ENCODE measurements at places on chromosomes 4 and X. TPM values are rescaled to one million over a fixed set of nuclear protein-coding genes. Genes with fewer than 3 reads are reported as not detected.

RADX gene
- total RNA-seq = 9.4 TPM

CFI gene
- 4.5 TPM for total RNA-seq

PAK3 gene
- total RNA-seq = 102 TPM

EPGN gene
- total RNA-seq = not detected

TENM3 gene
- total RNA-seq = 78.3 TPM

SHROOM4 gene
- total RNA-seq = 1.6 TPM

DNA sequence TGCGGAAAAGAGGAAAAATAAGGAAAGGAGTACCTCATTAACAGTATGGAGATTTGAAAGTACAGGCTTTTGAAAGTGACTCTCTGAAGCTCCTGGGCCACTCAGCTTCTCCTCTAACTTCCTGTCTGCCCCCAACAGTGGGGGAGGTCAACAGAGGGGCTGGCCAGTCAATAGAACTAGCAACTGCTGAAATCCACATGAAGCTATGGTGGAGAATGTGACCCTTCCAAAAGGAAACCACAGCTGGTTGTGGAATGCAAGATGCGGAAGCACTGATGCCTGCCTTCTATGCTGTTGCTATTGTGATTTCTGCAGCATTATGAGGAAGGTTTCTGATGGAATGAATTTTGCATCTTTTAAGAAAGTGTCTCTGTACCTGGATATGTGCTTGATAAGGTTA, 2.4 kb downstream of the CORIN start:
- DNase-seq = no peak

GRCh38 chr4:74524985-74525384, 80.0 kb downstream of the AREG start:
- no peak for DNase-seq

GRCh38 chr4:140330311-140330900, 43.0 kb upstream of the SCOC start:
- no peak for DNase-seq

DNA sequence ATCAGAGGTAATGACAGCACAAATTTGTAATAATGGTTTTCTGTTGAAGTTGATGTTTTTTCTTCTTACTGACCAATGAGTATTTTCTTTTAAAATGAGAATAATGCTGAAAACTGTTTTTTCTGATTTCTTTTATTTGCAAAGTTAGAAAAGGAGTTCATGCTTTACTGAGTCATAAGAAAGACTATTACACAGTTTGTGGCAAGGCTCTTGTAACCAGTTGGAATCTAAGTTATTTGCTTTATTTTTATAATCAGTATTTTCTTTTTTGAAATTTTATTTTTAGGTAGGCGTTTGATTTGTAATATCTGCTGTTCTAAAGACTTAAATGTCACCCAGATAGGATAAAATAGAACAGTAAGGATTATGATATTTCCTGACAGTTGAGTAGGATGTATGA, 25.5 kb downstream of the ANAPC4 start:
- DNase-seq = no peak

GRCh38 chrX:12946838-12947544, 27.9 kb upstream of the TMSB4X start:
- DNase-seq = peak; percentile 21

Measured in frontal cortex (tissue), 4 donors.